ENCODE measurements at places on chromosomes 6 and 20.

GRCh38 chr20:36582322-36582721, 8.9 kb downstream of the TGIF2 start:
- DNase-seq: no peak

- no peak for DNase-seq
These were observed 328.2 kb upstream of the MANEA start for GRCh38 chr6:95249175-95249574.

DNA sequence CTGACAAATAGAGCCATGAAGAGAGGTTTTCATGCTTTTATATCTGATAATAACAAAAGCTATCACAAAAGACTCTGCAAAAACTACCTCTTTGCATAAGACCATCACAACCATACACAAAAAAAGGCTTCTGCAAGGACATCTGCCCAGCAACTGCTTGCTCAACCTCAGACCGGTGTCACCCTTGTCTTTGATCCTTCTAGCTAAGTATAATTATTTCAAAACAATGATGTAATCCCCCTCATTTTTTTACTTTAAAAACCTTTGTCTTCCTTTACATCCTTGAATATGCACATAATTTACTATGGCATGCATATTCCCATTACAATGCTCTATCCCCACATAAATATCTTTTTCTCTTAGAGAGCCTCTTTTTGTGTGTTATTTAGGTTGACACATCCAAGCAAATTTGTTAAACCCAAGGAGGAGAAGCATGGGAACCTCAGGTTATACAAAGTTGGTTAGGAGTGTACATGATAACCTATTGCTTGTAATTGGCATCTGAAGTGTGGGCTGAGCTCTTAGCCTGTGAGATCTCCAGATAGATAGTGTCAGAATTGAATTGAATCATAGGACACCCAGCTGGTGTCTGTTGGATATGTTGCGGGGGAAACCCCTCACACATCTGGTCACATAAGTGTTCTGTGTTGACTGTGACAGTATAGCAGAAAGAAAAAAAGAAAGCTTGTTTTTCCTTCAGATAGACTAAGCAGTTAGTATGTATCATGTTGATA, 20.7 kb upstream of the CGA start:
- DNase-seq: no peak

DNA sequence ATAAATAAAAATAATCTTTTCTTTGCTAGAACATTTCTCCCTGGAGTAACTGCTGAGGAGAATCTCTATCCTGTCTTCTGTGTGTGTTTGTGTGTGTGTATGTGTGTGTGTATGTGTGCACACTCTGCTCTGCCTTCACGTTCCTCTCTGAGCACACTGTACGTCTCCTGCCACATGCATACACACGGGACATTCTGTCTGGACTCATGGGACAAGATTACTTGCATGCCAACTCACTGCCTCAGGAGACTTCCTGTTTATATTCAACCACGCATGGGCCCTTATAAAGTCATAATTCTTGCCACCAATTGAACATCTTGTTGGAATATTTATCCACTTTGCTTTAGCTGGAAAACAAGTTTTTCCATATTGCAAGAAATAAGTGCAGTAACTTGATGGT, 930.6 kb downstream of the KIF16B start:
- DNase-seq: peak; percentile 7

DNA sequence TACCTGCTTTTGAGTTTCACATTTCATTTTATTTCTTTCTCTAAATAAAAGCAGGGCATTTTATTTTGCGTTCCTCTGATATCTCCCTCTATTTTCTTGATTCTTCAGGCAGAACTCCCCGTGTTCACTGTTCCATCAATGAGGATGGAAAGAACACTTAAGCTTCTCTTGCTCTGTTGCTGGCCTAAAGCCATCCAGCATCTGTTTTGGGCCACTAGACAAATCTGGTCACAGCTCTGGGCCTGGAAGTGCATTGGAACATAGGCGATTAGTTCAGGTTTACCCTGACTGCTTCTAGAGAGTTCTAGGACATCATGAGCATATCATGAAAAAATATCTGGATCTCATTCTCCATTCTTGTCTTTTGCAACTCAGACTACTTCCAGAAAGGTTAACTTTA, 611.2 kb downstream of the UTRN start:
- DNase-seq: no peak

DNA sequence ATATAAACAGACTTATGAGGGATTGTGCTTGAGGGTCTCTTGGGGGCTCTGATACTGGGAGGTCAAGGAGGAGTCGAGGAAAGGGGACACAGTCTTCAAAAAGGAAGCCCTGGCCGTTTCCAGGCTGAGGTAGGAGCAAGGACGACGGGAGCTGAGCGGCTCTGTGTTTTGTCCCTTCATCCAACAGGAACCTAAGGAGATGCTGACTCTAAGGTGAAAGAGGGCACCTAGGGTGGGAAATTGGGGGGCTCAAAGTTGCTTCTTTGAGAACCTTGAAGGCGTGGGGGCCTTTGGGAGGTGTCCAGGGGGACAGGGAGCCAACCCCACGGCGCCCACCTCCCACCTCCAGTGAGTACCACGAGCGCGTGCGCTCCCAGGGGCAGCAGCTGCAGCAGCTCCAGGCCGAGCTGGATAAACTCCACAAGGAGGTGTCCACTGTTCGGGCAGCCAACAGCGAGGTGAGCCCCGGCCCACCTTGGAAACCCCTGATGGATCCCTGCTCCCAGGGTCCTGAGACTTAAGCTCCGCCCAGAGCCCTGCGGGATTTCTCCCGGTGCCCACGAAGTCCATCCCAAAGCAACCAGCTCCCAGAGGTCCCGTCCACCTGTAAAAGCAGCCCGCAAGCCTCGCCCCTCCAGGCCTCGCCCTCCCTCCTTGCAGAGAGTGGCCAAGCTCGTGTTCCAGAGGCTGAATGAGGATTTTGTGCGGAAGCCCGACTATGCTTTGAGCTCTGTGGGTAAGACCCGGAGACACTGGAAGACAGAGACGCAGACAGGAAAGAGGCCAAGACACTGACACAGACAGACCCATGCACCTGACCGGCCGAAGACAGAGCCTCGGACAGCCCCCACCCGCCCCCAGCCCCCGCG, 2.9 kb downstream of the SPAG4 start:
- no peak for DNase-seq

GRCh38 chr6:84773431-84774156, 9.2 kb upstream of the TBX18 start:
- DNase-seq: peak; percentile 73

- peak; percentile 80 for DNase-seq
These were observed at the start of gene NCOA6 for GRCh38 chr20:34825530-34826362. NCOA6 (minus strand) TSS chr20:34825651; CDS start chr20:34782355, 43,296 bp downstream.

DNA sequence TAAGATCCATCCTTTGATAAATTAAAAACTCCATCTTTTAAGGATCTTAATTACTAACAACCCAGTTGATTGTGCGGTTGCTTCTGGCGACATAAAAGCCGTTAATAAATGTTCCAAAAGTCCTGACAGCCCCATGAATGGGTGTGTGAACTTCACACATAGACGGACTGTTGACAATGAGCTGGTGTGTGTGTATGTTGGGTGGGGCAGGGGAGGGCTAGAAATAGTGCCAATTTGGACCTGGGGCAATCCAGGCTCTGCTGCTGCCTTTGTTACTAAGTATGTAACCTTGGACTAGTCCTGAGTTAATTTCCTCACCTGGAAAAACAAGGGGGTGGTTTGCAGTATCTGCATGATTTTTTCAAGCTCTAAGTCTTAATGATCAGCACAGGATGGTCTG, 4.2 kb downstream of the MAS1 start:
- no peak for DNase-seq

- DNase-seq: no peak
These were observed 544.9 kb downstream of the PKHD1 start for GRCh38 chr6:51542475-51542874.

GRCh38 chr6:90285042-90285481, 11.6 kb downstream of the BACH2 start:
- DNase-seq: peak; percentile 14

- DNase-seq: peak; percentile 49
These were observed 3.8 kb downstream of the SLC35B2 start for GRCh38 chr6:44253307-44254101.

GRCh38 chr6:47241742-47242482, 67.8 kb downstream of the TNFRSF21 start:
- DNase-seq: peak; percentile 78

- DNase-seq: no peak
These were observed 11.7 kb upstream of the TBC1D7 start for GRCh38 chr6:13339863-13340630.

DNA sequence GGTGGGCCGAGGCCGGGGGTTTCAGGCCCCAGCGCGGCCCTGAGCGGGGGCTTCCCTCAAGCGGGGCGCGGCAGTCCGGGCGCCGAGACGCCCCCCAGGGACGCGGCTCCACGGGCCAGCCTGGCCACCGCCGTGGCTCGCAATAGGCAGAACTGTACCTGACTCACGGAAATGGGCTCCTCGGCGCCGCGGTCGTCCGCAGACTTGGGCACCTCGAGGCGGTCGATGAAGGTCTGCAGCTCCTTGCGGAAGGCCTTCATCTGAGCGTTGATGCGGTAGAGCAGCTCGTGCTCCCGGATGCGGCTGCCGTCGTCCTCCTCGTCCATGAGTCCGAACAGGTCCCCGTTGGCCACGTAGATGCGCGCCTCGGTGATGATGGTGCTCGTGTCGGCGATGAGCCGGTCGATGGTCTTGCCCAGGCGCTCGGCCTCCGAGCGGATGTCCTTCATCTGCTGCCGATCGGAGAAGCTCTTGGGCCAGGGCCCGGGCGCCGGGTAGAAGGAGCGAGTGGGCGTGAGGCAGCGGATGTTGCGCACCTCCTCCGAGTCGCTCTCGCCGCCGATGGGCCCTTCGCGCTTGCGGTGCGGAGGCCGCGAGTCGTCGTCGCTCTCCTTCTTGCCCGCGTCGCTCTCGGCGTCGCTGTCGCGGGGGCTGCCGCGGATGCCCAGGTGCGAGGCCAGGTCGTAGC, 16.1 kb upstream of the KIAA0408 start:
- DNase-seq: no peak

DNA sequence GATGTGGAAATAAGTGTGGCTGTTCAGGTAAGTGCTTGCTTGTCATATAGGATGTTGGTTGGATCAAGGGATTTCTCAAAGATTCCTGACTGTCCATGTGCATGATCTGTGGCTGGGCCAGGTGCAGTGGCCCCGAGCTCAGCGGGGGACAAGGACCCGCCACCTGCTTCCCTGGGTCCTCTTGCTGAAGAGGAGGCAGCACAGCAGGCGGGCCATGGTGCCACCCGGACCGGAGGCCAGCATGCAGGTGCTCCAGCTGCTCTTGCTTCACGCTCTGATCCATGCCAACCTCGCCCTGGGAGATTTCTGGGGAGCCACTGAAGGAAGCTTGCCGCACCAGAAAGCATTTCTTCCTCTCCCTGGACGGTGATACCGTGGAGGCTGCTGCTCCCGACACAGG, 173.8 kb downstream of the HIVEP2 start:
- no peak for DNase-seq

- DNase-seq: peak; percentile 85
These were observed 208.4 kb downstream of the ADGRG6 start for GRCh38 chr6:142510211-142510610.

GRCh38 chr6:32081168-32081990, 27.8 kb downstream of the TNXB start:
- peak; percentile 68 for DNase-seq

GRCh38 chr6:47344022-47344421, 34.3 kb upstream of the TNFRSF21 start:
- peak; percentile 19 for DNase-seq

- DNase-seq: no peak
These were observed 159.1 kb upstream of the PREP start for GRCh38 chr6:105562027-105562426.

GRCh38 chr6:137181891-137182653, 8.6 kb upstream of the IL22RA2 start:
- no peak for DNase-seq

DNA sequence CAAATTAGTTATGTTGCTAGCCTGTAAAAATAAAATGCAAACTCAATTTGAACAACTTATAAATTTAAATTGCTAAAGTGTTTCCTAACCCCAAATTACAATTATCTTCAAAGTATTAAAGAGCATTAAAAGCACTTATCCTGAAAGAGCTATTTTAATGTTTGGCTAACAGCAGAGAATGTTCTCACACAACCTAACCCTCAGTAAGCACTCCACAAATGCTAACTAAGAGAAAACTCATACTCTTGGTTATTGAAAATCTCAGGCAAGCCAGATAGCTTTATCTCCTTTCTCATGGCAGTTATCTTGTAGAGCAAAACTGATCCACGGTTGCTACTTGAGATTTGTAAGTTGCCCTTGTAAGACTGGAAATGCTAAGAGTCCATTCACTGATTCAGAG, 30.5 kb upstream of the ADGRF1 start:
- DNase-seq: no peak

GRCh38 chr6:33839399-33840047, 35.7 kb upstream of the MLN start:
- DNase-seq: peak; percentile 37

DNA sequence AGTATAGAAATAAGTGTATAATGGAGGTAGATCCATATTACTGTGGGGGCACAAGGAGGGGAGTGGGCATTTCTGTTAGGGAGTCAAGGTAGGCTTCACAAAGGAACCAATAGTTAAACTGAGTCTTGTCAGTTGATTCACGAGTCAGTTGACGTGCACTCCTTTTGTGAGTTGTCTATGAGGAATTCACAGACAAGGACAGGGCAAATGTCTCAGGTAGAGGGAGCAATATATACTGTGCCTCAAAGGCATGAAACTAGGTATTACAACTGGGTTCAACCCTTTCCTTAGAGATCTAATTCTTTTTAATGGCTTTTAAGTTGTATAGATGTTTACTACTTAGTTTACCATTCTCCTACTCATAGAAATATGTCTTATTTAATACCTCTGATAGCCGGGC, 11.0 kb downstream of the TMEM14C start:
- no peak for DNase-seq

DNA sequence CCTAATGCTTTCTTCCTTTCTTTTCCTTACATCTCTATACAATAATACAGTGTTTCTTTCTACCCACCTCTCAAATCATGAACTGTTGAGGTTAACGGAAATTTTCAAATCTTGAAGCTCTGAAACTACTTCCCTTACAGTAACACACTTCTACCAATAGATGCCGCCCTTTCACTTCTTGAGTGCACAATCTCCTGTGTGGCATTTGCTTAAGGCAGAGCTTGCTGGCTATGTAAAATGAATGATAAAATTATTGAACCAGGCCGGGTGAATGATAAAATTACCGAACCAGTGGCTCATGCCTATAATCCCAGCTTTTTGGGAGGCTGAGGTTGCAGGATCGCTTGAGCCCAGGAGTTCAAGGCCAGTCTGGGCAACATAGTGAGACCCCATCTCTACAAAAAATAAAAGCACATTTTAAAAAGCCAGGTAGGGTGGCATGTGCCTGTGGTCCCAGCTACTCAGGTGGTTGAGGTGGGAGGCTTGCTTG, 56.8 kb downstream of the KCNS1 start:
- peak; percentile 85 for DNase-seq
